COR-L47 (cell line): ENCODE measurements at places on chromosomes 13 and 19.

GRCh38 chr13:34721631-34722595, 220.2 kb upstream of the NBEA start:
- peak; percentile 8 for DNase-seq

DNA sequence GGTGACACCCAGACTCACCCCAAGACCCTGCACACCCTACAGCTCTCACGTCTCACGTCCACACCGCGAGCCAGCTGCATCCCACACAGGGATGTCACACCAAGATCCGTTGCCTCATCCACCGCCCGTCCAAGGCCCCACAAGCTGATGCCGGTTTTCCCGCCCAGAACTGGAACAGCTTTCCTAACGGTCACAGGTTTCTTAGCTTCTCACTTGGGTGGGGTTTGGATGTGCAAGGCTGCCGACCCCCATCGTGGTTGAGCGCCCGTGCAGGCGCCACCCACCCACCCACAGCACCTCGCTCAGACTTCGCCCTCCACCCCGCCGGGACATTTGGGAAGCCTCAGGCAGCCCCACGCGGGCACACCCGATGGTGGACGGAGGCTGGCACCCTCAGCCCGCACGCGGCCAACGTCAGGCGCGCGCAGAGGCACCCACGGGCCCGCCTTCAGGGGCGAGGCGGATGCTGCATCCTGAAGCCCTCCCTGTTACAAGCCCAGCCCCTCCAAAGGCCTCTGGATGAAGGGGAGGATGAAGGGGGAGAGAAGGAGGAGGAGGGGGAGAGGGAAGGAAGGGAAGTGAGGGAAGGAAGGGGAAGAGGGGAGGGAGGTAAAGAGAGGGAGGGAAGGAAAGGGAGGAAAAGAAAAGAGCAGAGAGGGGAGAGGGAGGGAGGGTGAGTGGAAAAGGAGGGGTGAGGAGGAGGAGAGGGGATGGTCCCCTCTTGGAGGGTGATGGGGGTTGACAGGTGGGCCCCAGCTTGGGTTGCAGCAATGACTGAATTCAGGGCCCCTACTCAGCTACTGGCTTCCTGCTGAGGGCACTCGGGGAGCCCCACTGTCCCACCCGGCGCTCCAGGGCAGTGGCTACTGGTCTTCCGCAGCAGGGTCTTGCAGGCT, 12.8 kb downstream of the ONECUT3 start:
- DNase-seq: no peak

DNA sequence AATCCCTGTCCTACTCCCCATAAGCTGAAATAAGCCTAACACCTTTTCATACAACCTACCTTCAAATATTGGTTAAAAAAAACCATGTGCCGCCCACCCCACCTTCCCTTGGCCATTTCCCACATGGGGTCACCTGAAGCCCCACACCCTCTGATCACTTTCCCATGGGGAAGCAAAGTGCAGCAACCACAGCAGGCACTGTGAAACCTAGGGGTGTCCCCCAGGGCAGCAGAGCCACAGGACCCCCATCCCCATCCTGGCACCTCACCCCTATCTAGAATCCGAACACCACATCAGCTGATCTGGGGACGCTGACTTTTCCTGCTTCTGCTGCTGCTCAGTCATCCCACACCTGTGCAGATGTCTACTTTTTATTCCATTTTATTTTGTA, 19.9 kb downstream of the CEACAM21 start:
- no peak for DNase-seq

DNA sequence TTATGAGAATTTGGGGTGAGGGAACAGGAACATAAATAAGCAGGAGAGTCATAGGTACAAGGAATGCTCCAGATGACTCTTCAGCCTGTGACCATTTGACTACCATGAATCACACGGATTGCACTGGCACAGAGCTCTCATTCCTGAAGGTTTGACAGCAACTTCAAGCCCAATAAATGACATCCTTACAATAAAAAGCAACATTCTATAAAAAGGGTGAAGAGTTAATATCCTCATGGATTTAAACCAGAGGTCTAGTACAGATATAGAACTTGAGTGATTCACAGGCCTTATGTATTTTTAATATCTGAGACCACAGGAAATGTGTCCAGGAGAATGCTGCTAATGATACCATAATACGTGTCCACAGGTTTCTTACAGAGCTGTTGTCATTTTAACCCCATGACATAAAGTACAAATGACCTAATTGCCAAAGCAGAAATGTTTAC, 158.1 kb downstream of the IRS2 start:
- no peak for DNase-seq

DNA sequence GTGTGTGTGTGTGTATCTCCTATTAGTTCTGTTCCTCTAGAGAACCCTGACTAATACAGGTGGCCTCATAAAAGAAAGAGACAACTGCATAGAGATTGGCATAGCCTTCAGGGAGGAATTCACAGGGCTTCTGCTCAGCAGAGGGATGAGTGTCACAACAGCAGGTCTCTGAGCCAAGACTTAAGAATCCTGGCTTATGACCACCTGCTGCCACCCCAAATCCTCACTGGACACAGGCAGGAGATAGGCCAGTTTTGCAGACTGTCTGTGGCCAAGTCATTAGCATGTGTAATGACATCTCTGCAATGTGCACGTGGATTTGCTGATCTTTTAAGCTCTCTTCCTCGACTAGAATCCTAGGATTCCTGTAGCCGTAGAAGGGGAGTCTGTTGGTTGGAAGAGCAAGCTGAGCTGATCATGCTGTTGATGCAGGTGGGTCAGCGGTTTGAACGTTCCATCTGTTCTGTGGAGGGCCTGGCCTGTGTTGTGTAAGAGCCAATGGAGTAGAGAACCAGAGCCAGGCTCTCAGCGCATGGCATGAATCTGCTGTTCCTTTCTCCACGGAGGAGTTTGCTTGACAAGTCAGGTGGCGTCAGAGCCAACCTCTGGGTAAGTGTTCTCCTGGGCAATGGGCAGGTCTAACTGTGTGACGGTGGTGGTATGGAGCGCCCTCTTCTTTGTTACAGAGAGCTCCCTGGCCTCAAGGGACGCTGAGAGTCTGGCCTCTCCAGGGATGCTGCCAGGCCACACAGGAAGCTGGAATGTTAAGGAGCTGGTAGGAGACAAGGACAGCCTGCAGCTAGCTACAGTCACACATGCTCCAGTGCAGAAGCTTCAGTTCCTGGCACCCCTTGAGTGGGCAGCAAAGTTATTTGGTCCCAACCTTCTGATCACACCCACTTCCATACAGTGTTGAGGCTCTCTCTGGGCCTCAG, 503.1 kb downstream of the FOXO1 start:
- DNase-seq: no peak

DNA sequence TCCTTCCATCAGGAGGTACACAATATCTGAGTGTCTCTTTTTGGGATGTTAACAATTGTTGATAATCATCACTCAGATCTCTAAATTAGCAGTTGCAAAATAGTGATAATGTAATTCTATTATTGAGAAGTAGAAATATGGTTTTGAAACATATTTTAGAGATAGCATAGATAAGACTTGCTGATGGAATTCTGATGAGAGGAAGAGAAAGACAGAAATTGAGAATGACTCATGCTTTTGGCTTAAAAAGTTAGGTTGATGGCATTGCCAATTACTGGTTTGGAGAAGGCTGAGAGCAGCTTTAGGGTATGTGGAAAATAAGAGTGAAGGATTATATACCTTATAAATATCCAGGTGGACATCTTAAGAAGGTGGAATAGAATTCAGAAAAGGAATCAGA, 106.4 kb upstream of the EDNRB start:
- DNase-seq: no peak

GRCh38 chr19:44788971-44789370, 11.3 kb downstream of the CBLC start:
- no peak for DNase-seq

DNA sequence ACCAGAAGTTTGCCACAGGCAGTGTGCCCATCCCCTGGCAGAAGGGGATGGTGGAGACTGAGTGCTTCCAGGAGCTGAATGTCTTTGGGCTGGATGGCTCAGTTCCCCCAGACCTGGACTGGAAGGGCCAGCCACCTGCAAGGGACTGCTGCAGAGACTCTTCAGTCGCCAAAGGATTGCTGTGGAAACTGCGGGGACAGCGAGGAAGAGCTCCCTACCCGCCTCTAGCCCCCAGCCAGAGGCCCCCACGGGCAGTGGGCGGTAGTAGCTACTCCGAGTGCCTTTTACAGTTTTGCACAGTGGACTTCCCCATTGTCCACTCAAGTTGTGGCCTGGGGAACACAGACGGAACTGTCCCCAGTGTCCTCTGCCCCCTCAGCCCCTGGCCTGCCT, 138.5 kb downstream of the ZDHHC20 start:
- no peak for DNase-seq

DNA sequence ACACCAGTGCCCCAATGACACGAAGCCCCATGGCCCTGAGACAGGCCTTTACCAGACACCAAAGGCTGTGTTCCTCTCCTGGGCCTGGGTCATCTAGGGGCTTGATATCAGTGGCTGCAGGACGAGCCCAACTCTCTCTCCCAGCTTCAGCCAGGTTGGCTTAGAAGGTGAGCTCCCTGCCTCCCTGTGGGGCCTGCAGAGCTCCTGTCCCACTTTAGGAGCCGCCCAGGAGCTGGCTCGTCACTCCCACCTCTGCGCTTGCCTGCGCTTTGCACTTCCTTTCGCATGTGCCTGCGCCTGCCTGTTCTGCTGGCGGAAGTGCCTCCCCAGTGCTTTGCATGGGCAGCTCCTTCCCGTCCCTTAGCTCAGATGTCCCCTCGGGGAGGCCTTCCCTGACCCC, 4.9 kb downstream of the CALM3 start:
- no peak for DNase-seq

GRCh38 chr19:5693195-5694166, 3.4 kb downstream of the RPL36 start:
- DNase-seq: no peak

DNA sequence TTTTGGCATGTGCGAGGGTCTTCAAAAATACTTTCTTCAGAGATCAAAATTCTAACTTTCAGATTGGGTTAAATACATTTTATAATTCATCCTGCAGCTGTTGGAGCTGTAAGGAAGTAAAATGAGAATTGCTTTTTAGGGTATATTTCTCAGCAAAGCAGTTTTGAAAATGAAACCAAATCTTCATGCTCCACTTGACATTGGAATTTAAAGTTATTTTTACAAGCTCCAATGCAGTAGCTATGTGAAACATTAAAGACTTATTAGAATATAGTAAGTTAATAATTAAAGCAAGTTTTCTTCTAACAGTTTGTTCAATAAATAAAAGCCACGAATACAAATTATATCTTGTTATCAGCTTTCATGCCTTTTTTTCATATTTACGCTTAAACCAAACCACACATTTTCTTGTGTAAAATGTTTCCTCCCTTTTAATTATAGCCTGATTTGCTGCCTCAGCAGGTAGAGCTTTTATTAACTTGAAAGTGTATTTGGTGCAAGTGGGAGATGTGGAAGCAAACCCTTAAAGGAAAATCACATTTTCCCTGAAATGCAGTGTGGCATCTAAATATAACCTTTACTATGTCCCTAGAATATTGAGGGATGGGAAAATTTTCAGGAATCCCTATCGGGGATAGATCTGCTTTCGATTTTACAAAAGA, 12.4 kb upstream of the MICU2 start:
- no peak for DNase-seq

DNA sequence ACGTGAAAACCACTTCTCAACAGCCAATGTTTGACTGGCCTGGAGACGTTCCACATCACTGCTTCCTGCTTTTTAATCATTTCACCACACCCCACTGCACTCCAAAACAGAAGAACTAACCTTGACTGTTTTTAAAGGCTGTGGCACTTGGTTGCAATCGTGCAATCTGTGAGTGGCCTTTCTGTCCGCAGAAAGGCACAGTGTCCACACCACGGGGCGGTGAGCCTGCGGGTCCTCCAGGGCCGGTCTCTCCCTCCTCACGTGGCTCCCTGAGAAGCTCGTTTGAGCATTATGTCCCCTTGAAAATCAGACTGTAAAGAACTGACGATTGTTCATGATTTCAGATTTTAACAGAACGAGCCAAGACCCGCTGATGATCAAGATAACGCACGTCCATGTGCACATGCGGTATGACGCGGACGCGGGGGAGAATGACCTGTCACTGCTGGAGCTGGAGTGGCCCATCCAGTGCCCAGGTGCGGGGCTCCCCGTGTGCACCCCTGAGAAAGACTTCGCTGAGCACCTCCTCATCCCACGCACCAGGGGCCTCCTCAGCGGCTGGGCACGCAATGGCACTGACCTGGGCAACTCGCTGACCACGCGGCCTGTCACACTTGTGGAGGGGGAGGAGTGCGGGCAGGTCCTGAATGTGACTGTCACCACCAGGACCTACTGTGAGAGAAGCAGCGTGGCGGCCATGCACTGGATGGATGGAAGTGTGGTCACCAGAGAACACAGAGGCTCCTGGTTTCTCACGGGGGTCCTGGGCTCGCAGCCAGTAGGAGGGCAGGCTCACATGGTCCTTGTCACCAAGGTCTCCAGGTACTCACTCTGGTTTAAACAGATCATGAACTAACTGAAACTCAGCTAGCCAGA, 13.0 kb downstream of the PROZ start:
- no peak for DNase-seq

DNA sequence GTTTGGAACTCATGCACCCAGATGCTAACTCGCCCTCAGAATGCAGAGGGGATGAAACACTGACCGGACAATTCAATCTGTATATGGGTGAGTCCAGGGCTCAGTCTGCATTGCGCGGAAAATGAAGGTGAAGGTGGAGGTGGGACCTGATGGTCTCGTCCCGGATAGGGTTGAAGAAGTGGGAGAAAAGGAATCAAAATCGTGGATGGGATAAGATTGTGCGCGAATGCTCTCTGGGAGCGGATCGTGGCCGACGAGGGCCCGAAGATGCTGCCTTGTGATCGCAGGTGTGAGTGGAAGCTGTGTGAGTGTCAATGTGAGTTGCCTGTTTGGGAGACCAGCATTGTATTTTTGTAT, 594 bp upstream of the ZNF850 start:
- no peak for DNase-seq

DNA sequence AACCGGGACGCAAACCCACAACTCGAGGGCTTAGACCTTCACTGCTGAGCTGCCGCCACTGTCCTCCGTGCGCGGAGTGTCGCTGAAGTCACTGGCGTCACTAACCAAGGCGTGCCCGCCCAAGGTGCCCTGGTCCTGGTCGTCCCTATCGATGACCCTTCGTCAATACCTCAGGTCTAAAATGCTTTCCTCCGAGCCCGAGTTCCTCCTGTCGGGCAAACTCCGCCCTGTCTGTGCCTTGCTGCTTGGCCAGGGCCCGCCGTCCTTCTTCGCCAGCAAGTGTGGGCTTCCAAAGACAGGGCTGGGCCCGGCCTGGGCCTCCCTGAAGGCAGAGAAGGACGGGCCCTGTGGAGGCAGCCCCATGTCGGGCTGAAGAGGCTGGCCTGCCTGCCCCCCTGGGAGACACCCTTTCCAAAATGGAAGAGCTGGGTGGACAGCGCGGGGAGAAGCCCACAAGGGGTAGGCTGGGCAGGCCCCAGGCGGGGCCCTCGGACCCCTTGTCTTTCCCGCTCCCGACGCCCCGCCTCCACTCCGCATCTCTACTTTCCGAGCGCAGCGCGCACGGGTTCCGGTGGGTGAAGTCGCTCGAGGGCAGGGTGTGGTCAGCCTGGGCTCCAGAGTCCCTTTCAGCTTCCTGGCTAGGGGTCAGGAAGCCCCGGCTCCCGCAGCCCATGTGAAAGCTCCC, 13.4 kb downstream of the RB1 start:
- no peak for DNase-seq

- no peak for DNase-seq
These were observed 17.6 kb downstream of the ZNF791 start for GRCh38 chr19:12628040-12629022.
